ENCODE measurements at places on chromosomes 7 and 10. TPM values are rescaled to one million over a fixed set of nuclear protein-coding genes. Genes with fewer than 3 reads are reported as not detected.
A peak's percentile ranks its signal among the peaks of the same experiment; 100 is the strongest.

- peak; percentile 90 for DNase-seq
- peak overlapping the region; percentile 94 for H3K27ac ChIP-seq
- H3K4me1 ChIP-seq = peaks cover 51% of the 10 kb centered on the region
- no peaks in the 10 kb centered on the region for H3K36me3 ChIP-seq
- H3K4me3 ChIP-seq = peak overlapping the region; percentile 88
- H3K27me3 ChIP-seq = no peaks in the 10 kb centered on the region
These were observed 5.0 kb downstream of the MXI1 start for GRCh38 chr10:110212119-110213006.

- H3K36me3 ChIP-seq = no peaks in the 10 kb centered on the region
- no peak overlapping the region for H3K4me3 ChIP-seq
- DNase-seq = no peak
- no peaks in the 10 kb centered on the region for H3K27me3 ChIP-seq
- no peak overlapping the region for H3K27ac ChIP-seq
- no peaks in the 10 kb centered on the region for H3K4me1 ChIP-seq
These were observed 131.8 kb upstream of the WDR11 start for GRCh38 chr10:120719333-120719732.

- no peaks in the 10 kb centered on the region for H3K4me1 ChIP-seq
- no peak overlapping the region for H3K27ac ChIP-seq
- no peak overlapping the region for H3K4me3 ChIP-seq
These were observed 763.3 kb downstream of the MAGI2 start for GRCh38 chr7:78690174-78690573.

Gene AKR1D1
- not detected for total RNA-seq

Gene IQUB
- not detected for total RNA-seq

Gene GRID1
- total RNA-seq = not detected

DNA sequence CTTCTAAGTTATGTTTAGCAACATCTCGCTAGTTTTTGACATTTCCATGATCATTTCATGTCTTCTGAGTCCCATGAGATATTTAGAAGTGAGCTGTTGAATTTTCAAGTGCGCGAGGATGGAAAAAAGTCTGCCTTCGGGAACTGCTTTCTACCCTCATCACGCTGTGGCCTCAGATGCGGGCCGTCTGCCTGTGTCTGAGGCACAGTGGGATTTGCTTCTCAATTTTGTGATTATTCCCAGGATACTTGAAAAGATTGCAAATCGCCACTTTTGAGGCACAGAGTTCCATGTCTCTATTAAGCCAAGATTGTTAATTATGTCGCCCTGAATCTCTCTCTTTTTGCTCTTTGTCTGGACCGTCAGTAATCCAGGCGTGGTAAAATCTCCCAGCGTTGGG is 30.8 kb upstream of the NKX6-2 start:
- no peak overlapping the region for H3K4me3 ChIP-seq
- no peak overlapping the region for H3K27ac ChIP-seq
- no peaks in the 10 kb centered on the region for H3K36me3 ChIP-seq
- no peak for DNase-seq

Gene SPDYE1
- not detected for total RNA-seq

DNA sequence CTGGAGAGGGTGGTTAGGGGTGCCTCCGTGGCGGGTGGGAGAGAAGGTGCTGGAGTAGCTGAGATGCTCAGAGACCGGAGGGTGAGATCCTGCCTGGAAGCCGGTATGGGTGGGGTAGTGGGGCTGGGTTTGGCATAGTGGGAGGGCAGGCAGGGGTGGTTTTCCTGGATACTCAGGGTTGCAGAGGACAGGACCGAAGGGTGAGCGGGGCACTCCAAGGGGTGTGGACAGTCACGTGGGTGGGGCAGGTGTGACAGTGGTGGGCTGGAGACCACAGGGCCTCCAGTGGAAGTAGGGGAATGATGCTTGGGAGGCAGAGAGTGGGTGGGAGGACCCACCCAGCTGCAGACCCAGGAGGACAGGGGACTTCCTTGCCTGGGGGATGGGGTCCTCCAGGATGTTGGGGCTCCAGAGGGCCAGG is 1.9 kb downstream of the SCART1 start:
- H3K4me1 ChIP-seq = no peaks in the 10 kb centered on the region
- no peaks in the 10 kb centered on the region for H3K27me3 ChIP-seq
- no peak for DNase-seq
- H3K4me3 ChIP-seq = no peak overlapping the region
- no peaks in the 10 kb centered on the region for H3K36me3 ChIP-seq
- no peak overlapping the region for H3K27ac ChIP-seq

- H3K36me3 ChIP-seq = no peaks in the 10 kb centered on the region
- H3K4me1 ChIP-seq = peaks cover 20% of the 10 kb centered on the region
- DNase-seq = no peak
- no peak overlapping the region for H3K4me3 ChIP-seq
- H3K27me3 ChIP-seq = peaks cover 67% of the 10 kb centered on the region
- H3K27ac ChIP-seq = no peak overlapping the region
These were observed 7.6 kb upstream of the HOXA13 start for GRCh38 chr7:27207348-27207985.

Data from CD4-positive, CD25-positive, alpha-beta regulatory T cell (primary cell).